Vagina (tissue), 2 donors: ENCODE measurements at places on chromosomes 4 and X. TPM values are rescaled to one million over a fixed set of nuclear protein-coding genes. Genes with fewer than 3 reads are reported as not detected.
A peak's percentile ranks its signal among the peaks of the same experiment; 100 is the strongest.

GRCh38 chr4:58313444-58313843 lies 1203.3 kb upstream of the IGFBP7 start:
- no peaks in the 10 kb centered on the region for H3K27me3 ChIP-seq
- no peak overlapping the region for H3K4me3 ChIP-seq
- H3K36me3 ChIP-seq: no peaks in the 10 kb centered on the region
- no peak for DNase-seq
- no peak overlapping the region for H3K27ac ChIP-seq

- no peak overlapping the region for H3K4me3 ChIP-seq
- no peaks in the 10 kb centered on the region for H3K4me1 ChIP-seq
- H3K36me3 ChIP-seq: no peaks in the 10 kb centered on the region
- H3K27ac ChIP-seq: no peak overlapping the region
Observed at GRCh38 chr4:3611778-3612177, 79.6 kb upstream of the LRPAP1 start.

DNA sequence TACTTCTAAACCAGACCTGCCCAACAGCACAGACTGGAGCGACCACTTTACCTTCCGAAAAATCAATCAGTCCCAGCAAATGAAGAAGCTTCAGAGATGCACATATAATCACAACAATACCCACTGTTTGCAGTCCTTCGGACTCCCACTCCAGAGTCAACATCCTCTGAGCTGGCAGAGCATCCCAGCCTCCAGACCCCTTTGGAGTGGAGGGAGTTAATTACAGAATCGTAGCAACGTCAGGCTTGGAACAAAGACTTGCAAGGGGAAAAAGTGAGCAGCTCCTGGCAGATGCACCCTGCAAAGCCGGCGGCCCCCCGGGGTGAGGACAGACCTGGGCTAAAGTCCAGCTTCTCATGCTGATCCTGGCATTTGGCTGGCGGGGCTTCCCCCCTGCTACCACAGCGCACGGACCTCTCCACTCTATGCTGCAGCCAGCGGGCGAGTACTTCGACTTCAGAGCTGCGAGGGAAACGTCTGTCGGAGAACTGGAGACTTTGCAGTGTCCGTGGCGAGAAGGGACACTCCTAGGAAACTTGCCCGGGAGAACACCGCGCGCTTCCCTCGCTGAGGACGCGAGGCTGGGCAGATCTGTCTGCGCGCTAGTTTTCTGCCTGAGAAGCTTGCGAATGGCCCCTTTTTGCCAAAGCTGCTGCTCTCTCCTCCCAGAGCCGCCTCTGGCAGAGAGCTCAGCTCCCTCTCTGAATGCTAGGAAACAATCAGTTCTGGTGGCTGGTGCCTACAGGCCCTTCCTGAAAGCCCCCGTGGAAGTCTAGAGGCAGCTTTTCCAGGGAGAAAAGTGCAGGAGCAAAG lies 283.7 kb downstream of the PACRGL start:
- peak overlapping the region; percentile 13 for H3K4me3 ChIP-seq
- DNase-seq: no peak
- no peaks in the 10 kb centered on the region for H3K27me3 ChIP-seq
- peaks cover 9% of the 10 kb centered on the region for H3K4me1 ChIP-seq
- H3K27ac ChIP-seq: no peak overlapping the region

DNA sequence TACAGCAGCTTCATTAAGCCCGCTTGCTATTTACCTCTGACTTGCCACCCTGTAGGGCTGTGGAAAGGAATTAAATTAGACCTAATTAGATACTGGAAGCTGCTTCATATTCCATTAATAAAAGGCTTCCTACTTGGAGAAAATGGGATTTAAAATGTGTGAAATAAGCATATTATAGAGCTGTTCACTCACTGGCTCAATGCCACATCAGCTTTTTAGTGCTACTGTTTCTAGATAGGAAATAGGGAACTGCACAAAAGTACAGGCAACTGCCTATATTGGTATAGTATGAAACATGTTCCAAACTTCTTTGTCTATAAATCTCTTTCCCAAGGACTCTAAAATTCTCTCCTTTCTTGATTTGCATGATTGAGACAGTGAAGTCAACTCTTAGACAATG lies 407.9 kb upstream of the AADAT start:
- no peak for DNase-seq
- no peaks in the 10 kb centered on the region for H3K36me3 ChIP-seq
- no peaks in the 10 kb centered on the region for H3K27me3 ChIP-seq
- no peaks in the 10 kb centered on the region for H3K4me1 ChIP-seq
- H3K4me3 ChIP-seq: peak overlapping the region; percentile 32

- peaks cover 27% of the 10 kb centered on the region for H3K4me1 ChIP-seq
- DNase-seq: no peak
- H3K36me3 ChIP-seq: no peaks in the 10 kb centered on the region
- H3K27me3 ChIP-seq: peaks cover 4% of the 10 kb centered on the region
- no peak overlapping the region for H3K4me3 ChIP-seq
- no peak overlapping the region for H3K27ac ChIP-seq
Observed at GRCh38 chr4:8859550-8860095, 12.0 kb downstream of the HMX1 start.

- no peak overlapping the region for H3K27ac ChIP-seq
- no peaks in the 10 kb centered on the region for H3K36me3 ChIP-seq
- no peak for DNase-seq
- H3K27me3 ChIP-seq: no peaks in the 10 kb centered on the region
- no peak overlapping the region for H3K4me3 ChIP-seq
- no peaks in the 10 kb centered on the region for H3K4me1 ChIP-seq
Observed at GRCh38 chr4:154779362-154779947, 1.6 kb upstream of the RBM46 start.

GRCh38 chr4:2804449-2804972 lies 11.6 kb downstream of the SH3BP2 start:
- H3K4me1 ChIP-seq: peaks cover 90% of the 10 kb centered on the region
- no peak overlapping the region for H3K4me3 ChIP-seq
- no peaks in the 10 kb centered on the region for H3K36me3 ChIP-seq
- no peaks in the 10 kb centered on the region for H3K27me3 ChIP-seq
- no peak for DNase-seq

DNA sequence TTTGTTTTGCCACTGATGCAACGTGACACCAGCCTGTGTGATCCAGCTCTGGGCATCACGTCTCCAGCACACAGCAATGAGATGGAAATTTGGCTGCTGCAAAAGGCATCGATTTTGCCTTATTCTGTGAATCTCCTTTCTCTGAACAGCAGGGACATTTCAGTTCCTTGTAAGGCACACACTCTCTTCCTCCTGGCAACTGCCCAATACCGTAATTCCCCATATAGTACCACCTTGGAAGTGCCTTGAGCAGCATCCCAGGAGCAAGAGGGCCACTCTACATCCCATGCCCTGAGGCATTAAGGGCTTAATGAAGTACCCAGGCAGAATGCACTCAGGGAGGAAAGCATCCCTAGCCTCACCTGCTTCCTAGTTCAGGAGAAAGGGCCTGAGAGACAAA lies 10.5 kb upstream of the MAMLD1 start:
- no peak overlapping the region for H3K27ac ChIP-seq
- H3K4me3 ChIP-seq: no peak overlapping the region
- no peaks in the 10 kb centered on the region for H3K36me3 ChIP-seq
- H3K27me3 ChIP-seq: no peaks in the 10 kb centered on the region
- no peak for DNase-seq

- H3K4me3 ChIP-seq: no peak overlapping the region
- no peak overlapping the region for H3K27ac ChIP-seq
- H3K36me3 ChIP-seq: no peaks in the 10 kb centered on the region
- DNase-seq: no peak
Observed at GRCh38 chr4:172157946-172158345, 344.7 kb downstream of the GALNTL6 start.

DNA sequence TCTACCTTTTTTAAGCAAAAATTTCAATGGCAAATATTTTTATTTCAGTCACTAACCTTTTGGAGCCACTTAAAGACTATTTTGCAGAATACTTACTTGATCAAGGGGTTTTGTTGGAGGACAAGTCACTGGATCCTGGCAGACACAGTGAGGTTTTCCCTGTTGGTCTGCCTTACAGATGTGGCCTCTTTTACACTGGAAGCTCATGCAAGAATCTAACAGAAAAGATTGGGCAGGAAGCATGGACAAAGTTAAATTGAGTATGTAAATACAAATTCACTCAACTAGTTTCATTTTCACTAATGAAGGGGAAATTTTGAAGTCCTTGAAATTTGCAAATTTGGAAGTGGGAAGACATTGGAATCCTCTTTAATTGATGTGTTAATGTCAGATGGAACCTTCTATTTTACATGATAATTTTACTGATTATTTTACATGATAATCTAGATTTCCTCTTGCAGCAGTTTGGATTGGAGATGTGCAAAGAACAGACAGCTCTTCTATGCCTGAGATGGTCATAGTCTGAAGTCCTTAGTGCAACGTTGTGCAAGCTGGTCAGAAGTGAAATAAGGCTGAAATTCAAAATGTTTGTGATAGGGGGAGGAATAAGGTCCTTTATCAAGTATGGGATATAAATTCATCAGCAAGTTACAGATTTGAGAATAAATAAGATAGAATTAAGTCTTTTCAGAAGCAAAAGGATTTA lies 38.4 kb downstream of the SPARCL1 start:
- no peaks in the 10 kb centered on the region for H3K27me3 ChIP-seq
- peak overlapping the region; percentile 37 for H3K27ac ChIP-seq
- H3K4me3 ChIP-seq: no peak overlapping the region
- no peak for DNase-seq
- peaks cover 9% of the 10 kb centered on the region for H3K4me1 ChIP-seq
- H3K36me3 ChIP-seq: peaks cover 78% of the 10 kb centered on the region

DNA sequence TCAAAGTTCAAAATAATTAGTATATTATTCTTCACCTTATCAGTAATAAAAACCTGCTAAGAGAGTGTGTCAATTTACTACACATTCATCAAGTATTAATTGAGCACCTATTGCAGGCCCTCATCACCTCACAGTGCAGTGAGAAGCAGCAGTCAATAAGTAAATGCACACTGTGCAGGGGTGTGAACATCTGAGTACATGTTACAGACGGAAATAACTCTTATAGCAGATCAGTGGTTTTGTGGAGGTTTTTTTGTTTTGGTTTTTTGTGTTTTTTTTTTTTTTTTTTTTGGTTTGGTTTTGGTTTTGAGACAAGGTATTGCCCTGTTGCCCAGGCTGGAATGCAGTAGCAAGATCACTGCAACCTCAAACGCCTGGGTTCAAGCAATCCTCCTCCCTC lies 20.3 kb downstream of the KLF3 start:
- no peaks in the 10 kb centered on the region for H3K36me3 ChIP-seq
- no peak overlapping the region for H3K27ac ChIP-seq
- H3K27me3 ChIP-seq: no peaks in the 10 kb centered on the region
- no peak overlapping the region for H3K4me3 ChIP-seq

DNA sequence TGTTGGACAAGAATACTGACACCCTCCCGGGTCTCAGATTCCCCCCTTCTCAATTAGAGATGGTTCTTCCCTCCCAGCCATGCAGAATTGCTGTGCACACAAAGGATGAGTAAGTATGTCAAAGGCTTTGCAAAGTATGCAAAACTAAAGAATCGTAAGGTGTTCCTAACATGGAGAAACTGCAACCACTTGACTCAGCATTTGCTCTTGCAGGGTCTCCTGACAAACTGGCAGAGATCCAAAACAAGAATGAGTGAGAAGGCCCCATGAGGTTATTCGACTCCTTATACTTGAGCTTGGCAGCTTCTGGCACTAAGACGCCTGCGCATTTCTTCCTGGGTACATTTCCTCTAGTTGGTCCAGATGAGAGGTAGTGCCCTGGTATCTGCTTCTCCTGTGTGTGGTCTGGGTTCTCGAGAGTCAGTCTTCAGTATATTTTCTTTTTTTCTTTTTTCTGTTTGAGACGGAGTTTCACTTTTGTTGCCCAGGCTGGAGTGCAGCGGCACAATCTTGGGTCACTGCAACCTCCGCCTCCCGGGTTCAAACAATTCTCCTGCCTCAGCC lies 8.2 kb downstream of the FAM184B start:
- H3K4me1 ChIP-seq: no peaks in the 10 kb centered on the region
- no peak overlapping the region for H3K4me3 ChIP-seq
- no peak for DNase-seq

DNA sequence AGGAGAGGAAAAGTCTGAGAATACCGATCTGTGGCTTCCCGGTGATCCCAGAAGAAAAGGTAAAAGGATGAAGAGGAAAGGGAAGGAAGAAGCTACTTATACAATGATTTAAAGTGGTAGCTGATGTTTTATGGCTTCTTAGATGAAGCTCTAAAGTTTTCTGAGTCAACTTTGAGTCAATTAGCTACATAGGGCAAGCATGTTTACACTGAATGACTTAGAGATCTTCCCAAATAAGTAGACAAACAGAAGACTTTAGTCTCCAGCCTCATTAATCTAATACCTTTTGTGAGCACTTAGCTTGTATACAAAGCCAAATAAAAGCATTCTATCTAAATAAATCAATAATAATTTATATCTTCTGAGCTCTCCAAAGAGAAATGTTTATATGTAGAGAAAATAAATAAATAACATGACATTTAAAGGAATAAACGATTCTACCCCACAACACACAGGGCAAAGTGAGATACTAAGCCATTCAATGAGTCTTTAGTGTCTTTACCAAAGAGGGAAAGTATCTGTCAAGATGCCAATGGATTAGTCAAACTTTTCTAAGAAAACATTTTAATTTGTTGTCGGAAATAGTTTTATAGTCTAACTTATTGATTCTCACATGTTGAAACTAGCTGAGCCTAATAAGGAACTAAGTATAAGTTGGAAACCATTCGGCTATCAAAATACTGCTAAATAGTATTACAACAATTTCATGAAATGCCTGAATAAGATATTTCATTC lies 46.0 kb upstream of the TMEM184C start:
- H3K4me1 ChIP-seq: peaks cover 15% of the 10 kb centered on the region
- H3K4me3 ChIP-seq: no peak overlapping the region
- H3K27ac ChIP-seq: peak overlapping the region; percentile 62
- DNase-seq: no peak

DNA sequence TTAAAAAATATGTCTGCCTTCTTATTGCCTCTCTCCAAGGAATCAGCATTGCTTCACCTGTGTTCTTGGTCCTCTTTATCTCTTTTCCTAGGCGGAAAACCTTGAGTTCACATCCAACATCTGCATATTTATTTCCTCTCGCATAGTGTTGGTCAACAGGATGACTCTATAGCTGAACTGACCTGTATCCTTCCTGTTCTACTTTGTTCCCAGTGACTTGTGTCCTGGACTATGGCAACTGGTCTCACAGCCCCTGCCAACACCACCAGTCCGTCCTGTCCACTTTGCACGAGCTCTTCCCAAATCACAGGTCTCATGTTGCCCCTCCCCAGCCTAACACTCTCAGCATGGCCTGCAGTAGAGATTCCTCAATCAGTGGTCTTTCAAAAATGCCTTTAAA lies 2.0 kb downstream of the DIPK2B start:
- H3K4me1 ChIP-seq: no peaks in the 10 kb centered on the region
- DNase-seq: no peak
- H3K4me3 ChIP-seq: peak overlapping the region; percentile 31
- H3K27ac ChIP-seq: no peak overlapping the region
- no peaks in the 10 kb centered on the region for H3K27me3 ChIP-seq

Gene FGG
- total RNA-seq: not detected

Gene BCORL1
- total RNA-seq: 6.1 TPM

Gene ZCCHC12
- total RNA-seq: 3.7 TPM

Gene DUSP9
- total RNA-seq: 0.74 TPM

Gene ZNF630
- total RNA-seq: 4.7 TPM

Gene MAMLD1
- total RNA-seq: 3.2 TPM

Gene LDB2
- 70.0 TPM for total RNA-seq

Gene SPIN2A
- total RNA-seq: 2.5 TPM

Gene AMTN
- total RNA-seq: not detected
